ENCODE measurements at places on chromosomes 16 and 17.
A peak's percentile ranks its signal among the peaks of the same experiment; 100 is the strongest.

DNA sequence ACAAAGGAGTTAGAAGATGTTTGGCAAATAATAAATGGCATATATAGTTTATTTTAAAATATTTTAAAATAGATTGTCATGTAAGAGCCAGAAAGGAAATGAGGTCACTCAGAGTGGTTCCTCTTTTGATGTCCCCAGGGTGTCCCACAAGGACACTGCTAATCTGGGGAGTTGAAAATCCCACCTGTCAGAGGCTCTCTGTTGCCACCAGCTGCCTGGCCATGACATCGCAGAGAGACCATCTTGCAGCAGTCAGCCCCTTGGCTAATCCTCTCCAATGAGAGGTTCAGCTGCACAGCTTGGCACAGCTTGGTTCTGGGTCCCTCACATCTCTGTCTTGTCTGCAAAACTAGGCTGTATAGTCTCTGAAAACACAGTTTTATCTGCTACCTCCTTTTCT, 11.0 kb upstream of the RBFOX1 start:
- DNase-seq, result no peak

DNA sequence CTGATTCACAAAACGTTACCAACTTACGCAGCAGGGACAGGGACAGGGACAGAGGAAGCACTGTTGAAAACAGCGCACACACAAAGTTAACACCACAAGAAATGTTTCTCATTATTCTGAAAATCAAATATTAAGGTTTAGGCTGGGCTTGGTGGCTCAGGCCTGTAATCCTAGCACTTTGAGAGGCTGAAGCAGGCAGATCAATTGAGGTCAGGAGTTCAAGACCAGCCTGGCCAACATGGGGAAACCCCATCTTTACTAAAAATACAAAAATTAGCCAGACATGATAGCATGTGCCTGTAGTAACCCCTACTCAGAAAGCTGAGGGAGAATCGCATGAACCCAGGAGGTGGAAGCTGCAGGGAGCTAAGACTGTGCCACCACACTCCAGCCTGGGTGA, 4.2 kb downstream of the CYTH1 start:
- DNase-seq, result peak; percentile 67

DNA sequence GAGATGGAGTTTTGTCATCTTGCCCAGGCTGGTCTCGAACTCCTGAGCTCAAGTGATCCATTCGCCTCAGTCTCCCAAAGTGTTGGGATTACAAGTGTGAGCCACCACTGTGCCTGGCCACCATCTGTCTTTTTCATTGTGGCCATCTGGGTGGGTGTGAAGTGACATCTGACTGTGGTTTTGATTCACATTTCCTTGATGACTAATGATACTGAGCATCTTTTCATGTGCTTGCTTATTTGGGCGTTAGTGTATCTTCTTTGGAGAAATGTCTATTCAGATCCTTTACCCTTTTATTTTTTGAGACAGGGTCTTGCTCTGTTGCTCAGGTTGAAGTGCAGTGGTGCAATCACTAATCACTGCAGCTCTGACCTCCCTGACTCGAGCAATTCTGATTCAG, 53.9 kb upstream of the ERN1 start:
- DNase-seq, result no peak

DNA sequence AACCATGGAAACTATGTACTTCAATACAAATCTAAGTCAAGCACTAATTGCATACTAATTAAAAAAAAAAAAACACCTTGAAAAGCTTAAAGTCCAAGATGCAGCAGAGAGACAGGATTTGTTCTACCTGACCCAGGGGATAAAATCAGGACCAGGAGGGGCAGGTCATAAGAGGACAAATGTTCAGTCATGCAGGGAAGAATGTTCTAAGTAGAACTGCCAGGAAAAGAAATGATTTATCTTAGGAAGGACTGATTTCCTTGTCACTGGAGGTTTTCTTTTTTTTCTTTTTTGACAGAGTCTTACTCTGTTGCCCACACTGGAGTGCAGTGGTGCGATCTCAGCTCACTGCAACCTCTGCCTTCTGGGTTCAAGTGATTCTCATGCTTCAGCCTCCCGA, 9.1 kb upstream of the GHDC start:
- no peak for DNase-seq

GRCh38 chr16:12801511-12802042, 2.1 kb downstream of the CPPED1 start:
- DNase-seq, result no peak
